Posterior vena cava (tissue), 2 donors: ENCODE measurements at places on chromosomes 7 and 10. TPM values are rescaled to one million over a fixed set of nuclear protein-coding genes. Genes with fewer than 3 reads are reported as not detected.

- peak; percentile 47 for DNase-seq
Measured at GRCh38 chr10:1195828-1196227, 139.6 kb downstream of the WDR37 start.

DNA sequence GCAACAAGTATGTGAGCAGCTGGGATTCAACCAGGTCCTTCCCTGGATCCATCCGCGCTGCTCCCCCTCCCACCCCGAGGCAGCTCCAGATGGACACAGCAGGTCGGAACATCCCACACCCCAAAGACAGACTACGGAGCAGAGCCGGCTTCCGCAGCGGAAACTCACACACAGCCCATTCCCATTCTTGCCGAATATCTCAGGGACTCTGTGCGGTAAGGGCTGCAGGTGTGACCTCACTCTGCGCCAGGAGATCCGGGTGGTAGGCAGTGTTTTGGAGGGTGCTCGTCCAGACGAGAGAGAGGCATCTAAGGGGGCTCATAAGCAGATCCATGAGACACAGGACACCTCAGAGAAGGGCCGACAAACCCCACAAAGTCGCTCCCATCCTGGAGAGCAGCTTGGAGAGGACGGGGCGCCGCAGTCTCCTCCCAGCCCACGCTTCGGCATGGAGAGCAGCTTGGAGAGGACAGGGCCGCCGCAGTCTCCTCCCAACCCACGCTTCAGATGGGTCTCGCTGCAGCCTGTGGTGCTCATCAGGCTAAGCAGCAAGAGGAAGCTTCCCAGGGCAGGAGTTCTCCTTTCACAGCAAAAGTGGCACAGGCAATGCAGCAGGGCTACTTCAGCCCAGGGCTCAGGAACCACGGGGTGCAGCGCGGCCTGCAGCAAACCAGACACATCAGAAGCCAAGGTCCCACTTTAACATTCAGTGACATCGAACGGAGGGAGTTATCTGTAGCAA lies 179.9 kb downstream of the DIP2C start:
- DNase-seq = peak; percentile 69

DNA sequence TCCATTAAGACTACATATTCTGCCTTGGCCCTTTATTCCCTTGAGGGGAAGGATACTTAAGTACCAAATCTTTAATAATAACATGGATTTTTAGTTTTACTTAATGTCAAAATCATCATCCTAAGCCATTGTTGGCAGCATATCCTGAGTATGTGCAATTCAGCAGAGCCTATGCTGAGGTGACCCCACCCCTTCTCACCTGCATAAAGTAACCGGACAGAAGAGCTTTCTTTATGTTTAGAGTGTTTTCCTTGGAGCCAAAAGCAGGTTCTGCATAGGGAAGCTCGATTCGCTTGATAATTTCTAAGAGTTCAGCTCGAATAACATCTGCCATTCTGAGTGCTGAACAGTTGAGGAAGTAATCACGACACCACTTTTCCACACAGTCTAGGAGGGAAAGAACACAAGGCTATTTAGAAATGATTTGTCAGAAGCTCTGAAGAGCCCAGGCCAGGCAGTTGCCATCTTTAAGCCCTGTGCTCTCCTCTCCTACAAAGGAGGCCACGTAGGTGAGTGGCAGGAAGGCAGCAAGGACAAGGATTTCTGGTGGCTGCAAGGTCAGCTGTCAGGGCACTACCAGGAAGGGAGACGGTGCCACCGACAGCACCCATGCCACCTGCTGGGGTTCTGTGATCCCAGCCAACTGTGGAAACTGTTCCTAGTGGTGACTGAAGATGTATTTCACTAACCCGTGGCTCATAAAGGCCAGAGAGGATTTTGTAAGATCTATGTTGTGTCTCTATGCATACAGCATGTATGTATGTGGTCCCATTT lies 15.6 kb downstream of the BCCIP start:
- DNase-seq = no peak

The PNLIPRP2 gene
- total RNA-seq = 1.3 TPM

DNA sequence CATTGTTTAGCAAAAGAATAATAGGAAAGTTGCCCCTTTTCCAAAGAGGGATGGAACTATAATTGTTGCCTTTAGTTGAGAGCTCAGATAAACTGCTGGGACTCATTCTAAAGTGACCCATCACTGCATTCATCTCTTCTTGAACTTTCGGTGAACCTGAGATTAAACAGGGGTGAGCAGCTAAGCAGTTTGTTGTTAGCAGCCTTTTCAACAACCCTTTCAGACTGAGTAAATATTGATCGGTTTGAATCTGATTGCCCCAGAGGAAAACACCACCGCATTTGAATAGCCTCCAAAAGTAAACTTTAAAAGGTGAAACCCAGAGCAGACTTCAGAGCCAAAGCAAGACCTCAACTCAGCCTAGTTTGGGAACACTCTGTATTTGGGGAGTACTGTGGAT lies 4.7 kb downstream of the HOXA1 start:
- no peak for DNase-seq

GRCh38 chr10:44284198-44285084 lies 100.5 kb downstream of the CXCL12 start:
- DNase-seq = no peak
